ENCODE measurements at places on chromosomes 1 and 21. TPM values are rescaled to one million over a fixed set of nuclear protein-coding genes. Genes with fewer than 3 reads are reported as not detected.

- no peak for DNase-seq
These were observed 27.9 kb downstream of the RBM11 start for GRCh38 chr21:14243874-14244273.

- DNase-seq: no peak
These were observed 2.9 kb upstream of the OLIG1 start for GRCh38 chr21:33067043-33067442.

DNA sequence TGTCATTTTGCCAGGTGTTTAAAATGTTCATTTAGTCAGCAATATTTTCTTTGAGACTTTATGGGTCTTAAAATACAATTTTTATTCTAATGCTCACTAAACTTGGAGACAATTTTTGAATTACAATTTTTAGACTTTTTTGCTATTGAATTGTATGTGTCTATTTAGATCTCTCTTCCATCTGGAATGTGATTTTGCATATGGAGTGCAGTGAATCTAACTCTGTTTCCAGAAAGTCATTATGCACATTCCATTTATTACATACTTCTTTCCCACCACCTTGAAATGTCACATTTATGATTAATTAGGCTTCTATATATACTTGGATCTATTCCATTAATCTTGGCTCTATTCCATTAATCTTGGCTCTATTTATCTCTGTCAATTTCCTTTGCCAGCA lies 5.6 kb upstream of the TSPEAR start:
- DNase-seq: no peak

GRCh38 chr1:22414244-22414751 lies 37.4 kb upstream of the ZBTB40 start:
- DNase-seq: no peak

- DNase-seq: no peak
These were observed 51.0 kb downstream of the RUNX3 start for GRCh38 chr1:24878775-24879742.

GRCh38 chr21:33899199-33899598 lies 16.4 kb downstream of the ATP5PO start:
- no peak for DNase-seq

The PRELP gene
- total RNA-seq: not detected

The FCRL2 gene
- total RNA-seq: not detected

The USP33 gene
- total RNA-seq: 30.8 TPM

The PCBP3 gene
- 1.5 TPM for total RNA-seq
